ENCODE measurements at places on chromosomes 3 and 15.

DNA sequence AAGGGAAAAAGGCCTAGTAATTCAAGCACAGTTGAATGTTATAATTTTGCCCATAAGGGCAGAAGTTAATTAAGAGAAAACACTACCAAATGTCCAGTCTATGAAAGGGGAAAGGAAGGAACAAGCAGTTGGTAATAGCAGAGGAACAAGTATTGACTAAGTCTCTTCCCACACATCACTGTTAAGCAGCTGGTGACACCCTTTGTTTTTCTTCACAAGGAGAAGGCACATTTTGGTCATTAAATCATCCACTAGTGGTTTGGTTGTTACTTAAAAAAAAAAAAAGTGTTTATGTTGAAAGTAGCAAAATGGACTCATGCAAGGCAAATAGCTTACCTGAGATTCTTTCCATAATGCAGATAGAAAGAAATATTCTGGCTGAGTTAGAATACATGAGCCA, 321.4 kb upstream of the NECTIN3 start:
- DNase-seq, result no peak

DNA sequence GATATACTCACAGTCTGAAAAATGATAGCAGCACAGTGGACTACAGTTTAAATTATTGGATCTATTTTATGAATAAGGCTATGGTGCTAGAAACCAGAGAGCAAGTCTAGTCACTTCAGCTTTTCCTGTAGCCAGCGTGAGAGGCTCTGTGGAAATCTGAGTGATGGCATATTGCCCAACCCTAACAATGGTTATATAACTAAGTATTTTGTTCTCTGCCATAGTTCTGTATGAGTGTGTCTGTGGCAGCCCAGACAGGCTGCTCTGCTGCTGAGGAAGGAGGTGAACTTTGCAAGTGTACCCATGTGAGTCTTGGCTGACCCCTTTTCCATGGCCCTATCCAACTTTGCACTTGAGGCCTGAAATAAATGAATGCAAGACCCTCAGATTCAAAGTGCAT, 105.7 kb downstream of the LRTM1 start:
- peak; percentile 57 for DNase-seq

GRCh38 chr15:42358141-42358540, 1.2 kb upstream of the CAPN3 start:
- DNase-seq, result no peak

DNA sequence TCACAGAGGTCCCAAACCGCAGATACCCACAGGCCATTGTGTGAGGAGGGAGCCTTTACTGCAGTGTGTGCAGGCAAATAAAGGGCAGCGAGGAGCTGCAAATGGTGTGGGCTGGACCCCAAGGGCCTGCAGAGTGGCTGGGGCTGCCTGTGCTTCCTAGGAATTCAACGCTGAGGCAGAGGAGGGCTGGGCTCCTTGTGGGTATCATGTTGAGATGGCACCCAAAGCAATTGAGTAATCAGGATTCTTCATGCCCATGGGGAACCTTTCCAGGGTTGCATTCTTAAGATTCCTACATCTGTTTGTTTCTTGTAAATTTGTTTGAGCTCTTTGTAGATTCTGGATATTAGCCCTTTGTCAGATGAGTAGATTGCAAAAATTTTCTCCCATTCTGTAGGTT, 85.4 kb upstream of the LIPC start:
- peak; percentile 48 for DNase-seq

DNA sequence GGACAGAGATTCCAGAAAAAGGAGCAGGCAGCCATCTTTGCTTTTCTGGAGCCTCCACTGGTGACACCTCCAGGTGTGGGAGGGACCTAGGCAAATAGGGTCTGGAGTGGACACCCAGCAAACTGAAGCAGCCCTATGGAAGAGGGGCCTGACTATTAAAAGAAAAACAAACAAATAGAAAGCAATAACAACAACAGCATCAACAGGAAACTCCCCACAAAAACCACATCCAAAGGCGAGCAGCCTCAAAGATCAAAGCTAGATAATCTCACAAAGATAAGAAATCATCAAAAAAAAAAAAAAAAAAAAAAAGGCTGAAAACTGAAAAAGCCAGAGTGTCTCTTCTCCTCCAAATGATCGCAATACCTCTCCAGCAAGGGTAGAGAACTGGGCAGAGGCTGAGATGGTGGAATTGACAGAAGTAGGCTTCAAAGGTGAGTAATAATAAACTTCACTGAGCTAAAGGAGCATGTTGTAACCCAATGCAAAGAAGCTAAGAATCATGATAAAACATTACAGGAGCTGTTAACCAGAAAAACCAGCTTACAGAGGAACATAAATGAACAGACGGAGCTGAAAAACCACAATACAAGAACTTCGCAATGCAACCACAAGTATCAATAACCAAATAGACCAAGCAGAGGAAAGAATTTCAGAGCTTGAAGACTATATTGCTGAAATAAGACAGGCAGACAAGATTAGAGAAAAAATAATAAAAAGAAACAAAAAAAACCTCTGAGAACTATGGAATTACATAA, 225.4 kb downstream of the CTNNB1 start:
- no peak for DNase-seq

DNA sequence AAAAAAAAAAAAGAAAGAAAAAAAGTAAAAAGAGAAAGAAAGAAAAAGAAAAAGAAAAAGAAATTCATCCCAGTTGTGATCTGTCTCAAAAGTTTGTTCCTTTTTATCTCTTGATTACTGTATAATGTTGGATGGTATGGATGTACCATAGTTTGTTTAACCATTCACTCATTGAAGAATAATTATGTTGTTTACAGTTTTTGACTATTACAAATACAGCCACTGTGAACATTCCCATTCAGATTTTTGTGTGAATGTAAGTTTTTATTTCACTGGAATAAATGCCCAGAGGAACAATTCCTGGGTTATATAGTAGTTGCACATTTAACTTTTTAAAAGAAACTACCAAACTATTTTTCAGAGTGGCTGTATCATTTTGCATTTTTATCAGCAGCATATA, 10.3 kb upstream of the CCR8 start:
- no peak for DNase-seq

DNA sequence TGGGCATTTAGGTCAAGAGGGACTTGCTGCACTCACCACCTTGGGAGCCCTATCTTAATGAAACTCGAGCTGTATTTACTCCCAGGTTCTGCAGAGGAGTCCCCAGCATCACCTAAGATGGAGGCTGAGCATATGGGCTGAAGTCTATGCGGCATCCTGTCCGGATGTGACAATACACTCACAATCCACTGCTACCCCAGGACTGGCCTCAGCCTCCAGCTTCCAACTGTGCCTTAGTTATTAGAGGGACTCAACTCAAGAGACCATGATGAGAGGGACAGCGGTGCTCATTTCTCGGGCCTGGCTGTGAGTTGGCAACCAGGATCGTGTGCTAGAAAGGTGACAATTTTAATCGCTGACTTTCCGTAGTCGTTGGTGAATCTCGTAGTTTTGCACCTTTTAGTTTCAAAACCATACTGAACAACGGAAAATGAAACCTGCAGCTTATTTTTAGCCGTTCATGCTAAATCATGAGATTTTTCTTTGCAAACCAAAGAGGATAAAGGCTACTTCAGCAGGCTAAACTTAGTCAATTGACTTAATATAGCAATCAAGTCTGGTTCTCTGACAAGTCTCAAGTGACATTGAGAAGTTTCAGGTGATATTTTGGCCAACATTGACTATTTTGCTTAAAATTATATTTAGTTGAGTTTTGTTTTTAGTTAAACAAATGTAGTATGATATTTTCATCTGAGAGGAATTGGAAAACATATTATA, 11.1 kb downstream of the ZBTB38 start:
- DNase-seq, result no peak

DNA sequence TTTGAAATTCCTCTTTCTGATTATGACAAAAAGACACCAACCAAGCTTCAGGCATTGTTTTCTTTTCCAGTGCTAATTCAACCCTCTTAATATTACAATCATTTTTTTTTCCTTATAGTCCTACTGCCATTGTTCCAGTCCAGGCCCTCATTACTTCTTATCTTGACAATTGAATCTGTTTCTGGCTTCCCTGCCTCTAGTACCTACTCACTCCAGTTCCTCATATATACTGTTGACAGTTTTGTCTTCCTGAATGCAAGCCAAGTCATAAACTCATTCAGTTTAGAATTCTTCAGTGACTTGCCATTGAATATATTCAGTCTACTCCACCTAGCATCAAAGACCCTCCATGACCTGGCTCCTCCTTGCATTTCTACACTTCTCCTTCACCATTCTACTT, 507.4 kb downstream of the FGF12 start:
- DNase-seq, result no peak

DNA sequence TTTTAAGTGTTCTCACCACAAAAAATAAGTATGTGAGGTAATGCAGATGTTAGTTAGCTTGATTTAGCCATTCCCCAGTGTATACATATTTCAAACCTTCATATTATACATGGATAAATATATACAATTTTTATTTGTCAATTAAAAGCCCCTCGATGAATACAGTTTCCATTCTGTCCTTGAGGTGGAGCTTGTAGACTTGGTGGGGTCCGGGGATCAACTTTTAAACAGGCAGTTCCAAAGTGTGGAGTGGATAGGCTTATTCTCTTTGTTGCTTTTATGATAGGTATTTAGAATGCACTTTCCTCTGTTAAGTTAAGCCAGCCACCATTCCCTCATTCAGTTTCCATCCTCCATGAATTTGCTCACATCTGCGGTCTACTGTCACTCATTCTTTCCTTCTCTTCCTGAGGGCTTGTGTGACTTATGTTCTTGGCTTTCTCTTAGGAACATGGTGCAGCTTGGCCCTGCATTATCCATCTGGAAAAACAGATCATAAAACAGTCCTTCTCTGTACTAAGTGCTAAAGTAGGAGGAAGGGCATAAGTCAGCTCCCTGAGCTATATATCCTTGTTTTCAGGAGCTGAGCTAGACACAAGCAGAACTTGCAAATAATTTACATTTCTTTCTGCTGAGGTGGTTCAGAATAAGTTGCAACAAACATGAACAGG, 149.1 kb downstream of the NFKBIZ start:
- DNase-seq, result peak; percentile 38

- no peak for DNase-seq
These were observed 3.8 kb upstream of the TKT start for GRCh38 chr3:53259427-53260259.

- DNase-seq, result no peak
These were observed 26.8 kb downstream of the ARIH2 start for GRCh38 chr3:48945432-48945831.

GRCh38 chr3:13670292-13670691, 121.4 kb downstream of the FBLN2 start:
- DNase-seq, result no peak

GRCh38 chr3:147373301-147373700, 33.0 kb downstream of the ZIC4 start:
- no peak for DNase-seq

- DNase-seq, result peak; percentile 31
These were observed 271.6 kb upstream of the ZPLD1 start for GRCh38 chr3:102163039-102163817.

DNA sequence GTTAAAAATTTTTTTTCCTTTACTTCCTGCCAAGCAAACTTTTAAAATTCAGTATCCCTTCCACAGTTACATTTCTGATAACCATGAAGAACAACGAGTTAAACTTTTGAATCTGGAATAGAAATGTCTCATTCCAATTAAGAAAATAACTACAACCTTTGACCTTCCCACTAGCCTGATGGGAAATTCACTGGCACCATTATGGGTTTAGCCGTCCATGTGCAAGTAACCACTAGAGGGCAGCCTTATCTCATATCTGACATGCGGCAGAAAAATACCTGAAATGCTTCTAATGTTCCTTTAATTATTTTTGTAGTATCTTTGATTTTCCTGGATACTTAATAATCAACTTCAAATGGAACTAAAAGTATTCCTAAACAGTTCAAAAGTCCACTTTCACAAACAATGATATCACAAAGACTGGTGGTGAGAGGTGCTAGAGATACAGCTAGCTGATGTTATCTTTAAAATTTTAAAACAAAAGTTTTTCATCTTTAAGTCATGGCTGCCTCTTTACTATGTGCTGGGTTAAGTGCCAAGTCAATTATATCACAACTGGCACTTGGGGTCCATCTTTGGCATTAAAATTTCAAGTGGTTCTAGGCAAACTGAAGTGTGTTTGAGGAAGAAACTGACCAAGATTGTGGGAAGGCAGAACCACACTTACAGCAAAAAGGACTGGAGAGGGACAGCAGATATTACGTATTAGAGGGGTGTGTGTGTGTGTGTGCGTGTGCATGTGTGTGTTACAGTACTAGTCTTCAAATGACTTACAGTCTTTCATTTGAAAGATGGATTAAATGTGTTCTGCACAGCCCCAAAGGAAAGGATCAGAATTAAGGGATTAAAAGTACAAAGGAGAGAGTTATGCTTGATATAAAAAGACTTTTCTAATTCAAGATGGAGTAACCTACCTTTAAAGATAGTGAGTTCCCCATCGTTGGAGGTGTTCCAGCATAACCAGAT, 107.1 kb upstream of the ICE2 start:
- DNase-seq, result peak; percentile 68

GRCh38 chr3:67030785-67031740, 33.0 kb downstream of the KBTBD8 start:
- no peak for DNase-seq

DNA sequence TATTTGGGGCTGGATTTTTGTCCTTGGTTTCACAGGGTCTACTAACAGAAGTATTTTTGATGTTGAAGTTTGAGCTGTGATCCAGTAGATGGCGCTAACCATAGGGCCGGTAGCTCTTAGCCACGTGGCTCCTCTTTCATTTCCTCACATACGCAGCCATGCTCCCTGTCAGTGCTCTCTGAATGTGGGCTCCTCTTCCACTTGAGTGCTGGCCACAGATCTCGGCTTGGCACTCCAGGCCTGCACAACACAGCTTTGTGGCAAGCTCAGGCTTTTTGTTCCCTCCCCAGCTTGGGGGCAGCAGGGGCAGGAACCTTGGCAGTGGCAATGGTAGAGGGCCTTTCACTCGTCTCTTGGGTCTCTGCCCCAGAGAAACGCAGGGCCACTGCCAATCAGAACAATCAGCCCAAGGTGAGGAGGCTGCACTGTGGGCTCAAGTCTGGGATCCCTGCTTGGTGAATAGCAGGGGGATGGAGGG, 18.6 kb upstream of the DNAAF4 start:
- peak; percentile 67 for DNase-seq

GRCh38 chr3:83941990-83942745, 1016.6 kb upstream of the CADM2 start:
- DNase-seq, result no peak

- peak; percentile 56 for DNase-seq
These were observed 153.8 kb downstream of the SHQ1 start for GRCh38 chr3:72694398-72694797.

- DNase-seq, result no peak
These were observed 25.5 kb upstream of the FGD5 start for GRCh38 chr3:14793126-14793857.

DNA sequence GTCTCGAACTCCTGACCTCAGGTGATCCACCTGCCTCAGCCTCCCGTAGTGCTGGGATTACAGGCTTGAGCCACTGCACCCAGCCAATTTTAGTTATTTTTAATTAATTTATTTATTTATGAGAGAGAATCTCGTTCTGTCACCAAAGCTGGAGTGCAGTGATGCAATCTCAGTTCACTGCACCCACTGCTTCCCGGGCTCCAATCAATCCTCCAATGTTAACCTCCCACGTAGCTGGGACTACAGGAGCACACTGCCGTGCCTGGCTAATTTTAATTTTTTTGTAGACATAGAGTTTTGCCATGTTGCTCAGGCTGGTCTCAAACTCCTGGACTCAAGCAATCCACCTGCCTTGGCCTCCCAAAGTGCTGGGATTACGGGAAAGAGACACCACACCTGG, 137.9 kb downstream of the TCF12 start:
- DNase-seq, result no peak

All from fibroblast of upper back skin (primary cell).